Activated gamma-delta T cell (primary cell): ENCODE measurements at places on chromosomes 2 and 18.

GRCh38 chr2:187157046-187157445, 291.0 kb downstream of the CALCRL start:
- DNase-seq = no peak

DNA sequence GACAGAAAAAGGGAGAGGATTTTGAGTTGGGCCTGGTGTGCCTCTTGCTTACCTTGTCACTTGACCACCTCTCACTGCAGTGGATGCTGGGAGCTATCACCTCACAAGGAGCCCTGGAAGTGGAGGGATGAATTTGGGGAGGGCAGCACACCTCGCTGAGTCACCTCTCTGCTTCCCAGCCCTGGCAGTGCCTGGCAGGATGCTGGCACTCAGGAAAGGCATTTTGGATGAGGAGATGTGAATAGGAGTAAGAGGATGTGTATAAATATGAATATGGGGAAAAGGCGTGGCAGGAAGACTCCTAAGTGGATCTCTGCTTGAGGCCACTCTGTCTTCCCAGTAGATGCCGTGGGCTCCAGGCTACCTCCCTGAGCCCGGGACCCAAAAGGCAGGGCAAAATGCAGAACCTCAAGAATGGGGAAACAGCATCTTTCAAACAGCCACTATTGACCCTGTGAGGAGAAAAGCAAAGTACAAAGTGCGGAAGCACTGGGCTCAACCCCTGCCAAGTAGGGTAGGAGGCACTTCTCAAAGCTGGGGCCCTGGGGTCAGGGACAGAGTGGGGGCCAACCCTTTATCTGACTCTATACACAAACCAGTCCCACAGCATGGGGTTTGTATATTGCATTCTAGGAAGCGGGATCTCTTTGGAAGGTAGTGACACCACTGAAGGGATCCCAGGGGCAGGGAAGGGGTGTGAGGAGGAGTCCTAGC, 164.5 kb upstream of the GLI2 start:
- DNase-seq = no peak

- DNase-seq = no peak
Measured at GRCh38 chr2:176085120-176085788, 1.5 kb upstream of the EVX2 start.

DNA sequence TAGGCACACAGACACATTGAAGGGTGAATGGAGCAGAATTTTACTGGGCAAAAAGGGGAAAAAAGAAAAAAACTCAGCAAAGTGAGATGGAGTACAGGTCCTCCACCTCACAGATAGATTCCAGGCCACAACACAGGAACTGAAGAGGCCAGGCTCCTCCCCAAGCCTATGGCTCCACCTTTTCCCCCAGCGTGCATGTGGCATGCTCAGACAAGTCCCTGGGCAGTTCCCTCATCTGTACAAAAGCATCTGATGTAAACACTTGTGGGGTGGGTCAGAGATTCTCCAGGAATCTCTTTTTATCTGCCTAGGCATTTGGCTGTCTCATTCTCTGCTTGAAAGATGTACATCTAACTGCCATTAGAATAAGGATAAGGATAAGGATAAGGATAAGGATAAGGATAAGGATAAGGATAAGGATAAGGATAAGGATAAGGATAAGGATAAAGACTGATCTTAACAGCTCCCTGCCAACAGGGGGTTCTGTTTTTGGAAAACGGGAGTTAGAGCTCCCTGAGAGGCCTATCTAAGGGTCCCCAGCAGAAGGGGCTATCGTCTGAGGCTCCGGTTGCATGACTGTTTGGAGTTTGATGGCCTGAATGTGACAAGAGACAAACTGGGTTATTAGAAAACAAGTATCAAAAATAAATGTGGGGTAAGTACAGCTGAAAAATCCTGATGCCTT, 17.2 kb upstream of the ASXL3 start:
- no peak for DNase-seq

- DNase-seq = no peak
Measured at GRCh38 chr2:39107156-39107555, 13.7 kb downstream of the SOS1 start.
